ENCODE measurements at places on chromosomes 7 and 10.

DNA sequence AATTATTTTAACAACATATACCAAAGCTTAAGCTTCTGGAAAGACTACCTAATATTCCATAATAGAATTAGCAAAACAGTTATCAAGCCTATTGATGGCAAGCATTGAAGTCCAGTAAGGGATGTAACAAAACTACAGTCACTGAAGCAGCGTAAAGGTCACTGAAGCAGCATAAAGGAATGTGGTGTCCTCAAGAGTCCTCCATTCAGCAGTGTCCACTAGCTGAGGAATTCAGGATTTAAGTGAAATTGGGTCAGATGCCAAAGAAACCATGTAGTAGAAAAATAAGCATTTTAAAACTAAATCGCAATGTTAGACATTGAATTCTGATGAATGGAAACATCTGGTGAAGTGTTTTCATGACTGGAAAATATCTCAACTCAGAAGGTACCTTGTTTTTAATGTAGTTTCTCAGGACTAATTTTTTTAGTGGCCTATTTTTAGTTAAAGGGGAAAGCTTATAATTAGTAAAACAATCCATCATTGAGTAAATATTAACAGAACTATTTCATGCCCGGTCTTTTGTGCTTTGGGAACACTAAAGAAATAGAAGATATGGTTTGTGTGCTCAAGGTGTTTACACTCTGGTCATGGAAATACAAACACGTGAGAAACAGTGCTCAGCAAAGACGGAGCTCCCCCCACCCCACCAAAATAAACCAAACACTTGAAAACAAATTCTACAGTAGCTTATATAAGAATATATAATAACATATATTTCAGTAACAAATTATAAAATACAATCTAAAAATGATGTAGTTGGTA, 121.4 kb downstream of the CDK14 start:
- DNase-seq, result peak; percentile 12

DNA sequence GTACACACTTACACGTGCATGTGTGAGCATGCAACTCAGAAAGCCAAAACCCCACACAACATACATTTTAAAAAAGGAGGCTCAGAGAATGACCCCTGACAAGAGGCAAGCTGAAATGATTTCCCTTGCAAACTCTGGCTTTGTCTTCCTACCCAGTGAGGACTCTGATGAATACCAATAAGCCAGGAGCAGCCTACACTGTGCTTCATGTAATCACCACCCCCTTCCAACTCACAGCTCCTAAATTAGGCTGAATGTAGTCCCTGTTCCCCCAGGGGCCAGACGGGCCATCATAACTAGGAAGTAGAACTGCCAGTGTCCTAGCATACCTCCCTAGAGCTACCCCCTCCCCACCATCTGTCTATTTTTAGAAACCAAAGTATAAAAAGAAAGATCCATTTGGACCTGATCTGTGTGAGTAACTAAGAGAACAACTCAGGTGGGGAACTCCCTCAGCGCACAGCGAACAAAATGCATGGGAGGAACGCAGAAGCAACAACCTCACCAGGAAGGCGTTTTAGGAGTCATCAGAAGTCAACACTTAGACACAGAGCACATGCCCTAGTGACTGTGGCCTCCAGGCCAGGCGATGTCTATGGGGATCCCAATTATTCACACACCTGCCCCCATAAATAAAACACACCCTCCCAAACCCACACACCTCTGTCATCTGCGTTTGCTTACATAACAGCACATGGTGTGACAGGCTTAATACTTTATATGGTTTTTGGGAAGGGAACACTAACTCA, 1.9 kb downstream of the DGKI start:
- DNase-seq, result no peak

- no peak for DNase-seq
These were observed 64.4 kb downstream of the PROSER2 start for GRCh38 chr10:11887381-11888227.

DNA sequence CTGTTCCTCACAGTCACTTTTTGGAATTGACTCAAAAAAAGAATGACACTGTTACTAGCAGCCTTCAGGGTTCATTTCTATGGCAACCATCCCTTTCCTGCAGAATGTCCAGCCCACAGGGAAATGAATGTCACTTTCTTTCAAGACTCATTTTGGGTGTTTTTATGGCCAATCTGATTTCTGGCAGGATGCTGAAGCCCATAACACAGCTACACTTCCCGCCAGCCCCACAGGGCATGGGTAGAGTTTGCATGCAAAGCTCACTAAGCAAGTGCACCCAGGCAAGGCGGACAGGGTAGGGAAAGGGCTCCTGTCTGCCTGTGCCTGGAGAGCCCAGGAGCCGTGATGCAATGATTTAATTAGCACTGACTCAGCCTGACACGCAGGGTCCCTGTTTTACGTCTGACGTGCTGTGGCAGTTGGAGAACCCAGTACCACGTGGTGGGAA, 26.1 kb upstream of the GPAM start:
- DNase-seq, result no peak

DNA sequence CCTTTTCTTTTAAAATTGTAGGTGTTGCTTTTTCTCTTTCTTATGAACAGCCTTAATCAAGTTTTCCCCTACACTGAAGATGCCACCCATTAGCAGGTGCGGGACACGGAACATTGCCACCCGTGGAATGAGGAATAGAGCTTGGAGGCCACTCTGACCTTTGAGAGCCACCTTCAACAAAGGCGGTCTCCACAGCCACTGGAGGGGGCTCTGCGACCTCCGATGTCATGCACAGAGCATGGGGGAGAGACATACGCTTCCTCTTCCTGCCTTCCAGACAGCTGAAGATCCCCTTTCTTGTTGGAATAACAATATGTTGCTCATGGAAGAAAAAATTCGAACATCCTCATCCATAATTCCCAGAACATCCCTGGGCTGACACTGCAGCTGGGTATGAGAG, 39.1 kb downstream of the ADARB2 start:
- DNase-seq, result no peak

DNA sequence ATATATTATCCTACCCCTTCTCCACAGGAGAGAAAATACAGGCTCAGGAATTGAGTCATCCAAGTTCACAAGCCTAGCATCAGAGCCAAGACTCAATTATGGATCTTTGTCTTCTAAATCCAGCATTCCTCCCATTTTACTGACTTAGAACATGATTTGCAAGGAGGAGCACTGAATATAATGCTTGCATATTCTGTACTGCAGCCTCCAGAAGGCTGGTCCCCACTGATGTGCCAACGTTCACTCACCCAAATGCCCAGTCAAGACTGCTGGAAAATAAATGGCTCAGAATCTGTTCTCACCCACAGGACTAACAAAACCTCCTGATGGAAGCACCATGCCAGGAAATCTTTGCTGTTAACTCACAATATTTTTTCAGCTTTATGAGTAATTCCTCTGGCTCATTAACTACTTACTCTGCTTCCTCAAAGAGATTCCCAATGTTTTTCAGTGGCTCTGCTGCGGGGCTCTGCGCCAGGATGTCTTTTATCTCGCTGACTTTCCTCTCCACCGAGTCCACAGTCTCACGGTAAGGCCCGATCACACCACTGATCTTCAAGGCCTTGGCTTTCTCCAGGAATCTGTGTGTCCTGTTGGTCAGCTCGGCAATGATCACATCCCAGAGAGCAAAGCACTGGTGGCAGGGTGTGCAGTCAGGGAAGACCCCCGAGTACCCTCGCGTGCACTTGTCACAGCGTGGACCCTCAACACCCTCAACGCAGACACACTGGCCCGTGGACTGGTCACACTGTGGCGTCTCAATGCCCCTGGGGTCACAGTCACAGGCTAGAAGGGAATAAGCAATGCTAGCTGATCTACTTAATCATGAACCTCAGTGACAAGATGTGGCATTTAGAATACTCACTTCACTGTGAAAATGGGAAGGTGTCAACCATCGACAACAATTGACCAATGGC, 48.8 kb downstream of the DLD start:
- no peak for DNase-seq

DNA sequence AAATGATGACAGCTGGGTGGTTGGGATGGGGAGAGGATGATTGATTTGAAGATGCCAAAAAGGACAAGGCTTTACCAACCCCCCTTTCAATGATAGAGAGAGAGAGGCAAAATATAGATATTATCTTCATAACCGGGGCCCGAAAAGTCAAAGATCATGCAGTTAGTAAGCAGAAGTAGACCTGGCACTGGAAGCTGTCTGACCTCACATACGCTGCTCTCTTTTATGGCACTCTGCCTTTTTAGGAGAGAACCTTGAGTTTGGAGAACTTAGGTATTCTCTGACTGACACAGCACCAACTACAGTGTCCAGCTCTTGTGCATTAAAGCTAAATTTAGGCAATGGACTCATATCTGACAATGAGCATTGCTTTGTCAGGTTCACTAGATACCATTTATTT, 30.7 kb downstream of the CNNM2 start:
- DNase-seq, result no peak

- DNase-seq, result no peak
These were observed 41.7 kb downstream of the FAS start for GRCh38 chr10:89032141-89032891.

DNA sequence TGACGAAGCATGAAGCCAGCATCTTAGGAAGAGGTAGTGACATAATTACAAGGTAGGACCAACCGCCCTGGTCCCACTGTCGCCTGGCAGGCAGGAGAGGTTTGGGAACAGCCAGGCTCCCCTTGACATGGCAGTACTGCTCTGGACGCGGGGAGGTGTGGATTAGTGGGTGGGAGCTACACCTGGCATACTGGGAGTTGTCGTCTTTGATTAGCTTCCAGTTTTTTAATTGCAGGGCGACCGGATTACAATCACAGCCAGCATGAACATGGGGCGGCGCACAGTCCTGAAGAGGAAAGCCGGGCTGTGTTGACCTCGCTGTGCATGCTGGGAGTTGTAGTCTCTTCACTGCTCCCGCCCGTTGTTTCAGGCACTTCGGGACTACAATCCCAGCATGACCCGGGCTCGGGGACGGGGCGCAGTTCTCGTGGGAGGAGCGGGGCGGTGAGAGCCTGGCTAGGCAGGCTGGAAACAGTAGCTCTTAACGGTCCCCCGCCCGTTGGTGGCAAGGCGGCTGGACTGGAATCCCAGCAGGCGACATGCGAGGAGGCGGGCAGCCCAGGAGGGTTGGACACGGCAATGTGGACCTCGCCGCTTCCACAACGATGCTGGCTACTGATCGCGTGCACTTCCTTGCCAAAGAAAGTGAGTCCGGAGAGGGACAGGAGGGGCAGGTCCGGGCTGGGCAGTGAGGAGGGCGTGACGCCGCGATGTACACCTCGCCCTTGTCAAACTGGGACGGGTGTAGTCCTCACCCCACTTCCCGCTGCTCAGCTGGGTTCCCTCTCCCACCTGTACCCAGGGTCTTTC, 98.0 kb upstream of the ZNF722 start:
- DNase-seq, result no peak

- DNase-seq, result no peak
These were observed 138.1 kb upstream of the ITGB1 start for GRCh38 chr10:33095867-33096815.

DNA sequence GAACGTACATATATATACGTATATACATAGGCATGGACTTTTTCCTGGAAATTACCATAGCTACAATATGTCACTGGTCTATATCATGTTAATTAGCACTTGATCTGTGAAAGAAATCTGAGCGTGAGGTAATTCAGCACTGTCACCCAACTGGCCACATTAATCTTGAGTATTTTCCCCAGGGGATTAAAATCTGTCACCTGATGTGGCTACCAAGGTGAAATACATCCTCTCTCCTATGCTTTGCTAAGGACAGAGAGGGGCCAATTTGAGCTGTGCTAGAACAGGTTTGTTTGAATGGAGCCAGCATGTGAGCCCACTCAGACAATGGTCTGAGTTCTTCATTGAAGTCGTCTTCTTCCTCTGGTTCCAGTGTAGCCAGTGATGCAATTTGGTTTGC, 33.3 kb downstream of the CYCS start:
- DNase-seq, result no peak

GRCh38 chr7:47204709-47205108, 377.2 kb downstream of the TNS3 start:
- no peak for DNase-seq

DNA sequence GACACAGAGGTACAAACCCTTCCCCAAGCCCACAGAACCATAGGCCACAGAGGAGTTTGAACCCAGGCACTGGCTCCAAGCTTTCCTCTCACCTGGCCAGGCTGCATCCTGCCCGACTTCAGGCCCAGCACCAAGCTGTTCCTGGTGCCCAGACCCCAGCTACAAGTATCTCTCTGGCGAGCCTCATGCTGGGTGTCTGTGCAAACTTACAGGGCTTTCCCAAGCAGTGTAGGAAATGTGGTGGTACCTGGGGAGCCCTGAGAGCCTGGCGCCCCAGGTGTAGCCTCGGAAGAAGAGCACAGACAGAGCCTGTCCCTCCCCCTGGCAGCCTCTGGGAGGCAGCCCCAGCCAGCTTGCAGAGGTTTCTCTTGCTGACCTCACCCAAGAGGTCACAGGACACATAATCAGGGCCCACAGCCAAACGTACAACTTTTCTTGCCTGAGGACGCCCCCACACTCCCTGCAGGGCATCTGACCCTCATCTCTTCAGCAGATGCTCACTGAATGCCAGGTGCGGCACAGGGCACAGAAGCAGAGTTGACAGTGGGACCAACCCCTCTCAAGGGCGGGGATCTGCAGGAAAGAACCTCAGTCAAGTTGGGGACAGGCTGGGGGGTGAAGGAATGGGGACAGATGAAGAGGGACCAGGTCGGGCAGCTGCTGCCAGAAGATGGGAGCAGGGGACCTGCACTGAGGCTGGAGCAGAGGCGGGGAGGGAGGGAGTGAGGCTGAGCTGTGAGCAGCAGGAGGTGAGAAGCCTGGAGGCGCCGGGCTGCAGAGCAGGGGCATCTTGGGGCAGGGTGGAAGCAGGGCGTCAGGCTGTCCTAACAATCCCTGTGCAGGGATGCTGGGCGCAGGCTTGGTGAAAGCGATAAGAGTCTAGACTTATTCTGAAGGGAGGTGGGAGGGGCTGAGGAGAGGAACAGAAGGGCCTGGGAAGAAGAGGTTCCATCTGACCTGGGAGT, 16.3 kb upstream of the MYL7 start:
- no peak for DNase-seq

GRCh38 chr7:156943091-156944041, 6.1 kb upstream of the NOM1 start:
- DNase-seq, result no peak
